ENCODE measurements at places on chromosomes 5 and 9. TPM values are rescaled to one million over a fixed set of nuclear protein-coding genes. Genes with fewer than 3 reads are reported as not detected.

DNA sequence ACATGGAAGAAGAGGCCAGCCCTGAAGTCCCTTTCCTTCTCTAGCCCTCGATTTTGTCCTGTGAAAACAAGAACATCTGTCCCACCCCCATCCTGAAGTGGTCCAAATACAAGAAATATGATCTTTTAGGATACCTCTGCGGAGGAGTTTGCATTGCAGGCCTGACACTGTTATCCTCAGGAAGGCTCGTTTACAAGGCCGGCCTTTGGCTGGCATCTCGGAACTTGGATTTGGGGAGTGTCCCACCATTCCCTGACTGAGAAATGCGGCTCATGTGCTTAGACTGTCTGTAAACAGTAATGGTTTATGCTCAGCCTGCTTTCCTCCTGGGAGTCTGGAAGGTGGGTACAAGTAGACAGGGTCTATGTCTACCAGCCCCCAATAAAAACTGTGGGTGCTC lies 26.4 kb downstream of the WHRN start:
- DNase-seq: no peak
- no peak overlapping the region for H3K4me3 ChIP-seq
- H3K27me3 ChIP-seq: peaks cover 10% of the 10 kb centered on the region
- no peaks in the 10 kb centered on the region for H3K36me3 ChIP-seq
- H3K27ac ChIP-seq: no peak overlapping the region

Gene NUDT2
- 35.0 TPM for total RNA-seq

Gene QRFP
- not detected for total RNA-seq

Gene FYB1
- 260 TPM for total RNA-seq

Gene PCDHGA8
- not detected for total RNA-seq

Measured in activated CD4-positive, alpha-beta memory T cell treated with anti-CD3 and anti-CD28 coated beads, Interleukin-2, amount 10 ng/mL, durations not matched to agents 7 days and 5 days (primary cell).